CD4-positive, alpha-beta T cell treated with Interferon alpha-2 for 1 hour (primary cell): ENCODE measurements at places on chromosomes 11 and 22.

- DNase-seq: peak; percentile 52
Measured at GRCh38 chr11:235609-235996, 539 bp downstream of the SIRT3 start.

GRCh38 chr11:107733518-107733917 lies 21.7 kb upstream of the SLN start:
- DNase-seq: no peak

DNA sequence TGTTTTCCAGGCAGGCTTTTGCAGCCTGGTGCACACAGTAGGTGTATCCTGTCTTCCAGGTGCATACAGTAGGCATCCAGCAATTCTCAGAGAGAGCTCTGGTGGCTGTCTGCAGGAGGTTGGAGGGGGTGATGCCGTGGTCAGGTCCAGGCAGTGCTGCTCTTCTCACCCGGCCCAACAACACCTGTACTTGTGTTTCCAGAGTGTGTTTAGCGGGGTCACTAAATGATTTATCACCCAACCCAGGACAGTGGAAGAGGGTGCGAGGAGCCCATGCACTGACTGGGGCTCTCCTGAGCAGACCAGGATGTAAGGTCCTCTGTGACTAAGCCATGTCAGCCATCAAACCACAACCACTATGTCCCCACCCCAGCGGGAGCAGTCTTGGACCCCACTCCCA lies 18.6 kb upstream of the FGF3 start:
- DNase-seq: no peak

GRCh38 chr22:32562401-32562800 lies 87.8 kb downstream of the FBXO7 start:
- no peak for DNase-seq

- no peak for DNase-seq
Measured at GRCh38 chr11:113949891-113950290, 25.0 kb upstream of the HTR3A start.

- DNase-seq: no peak
Measured at GRCh38 chr22:48097723-48098122, 1335.3 kb downstream of the TBC1D22A start.

DNA sequence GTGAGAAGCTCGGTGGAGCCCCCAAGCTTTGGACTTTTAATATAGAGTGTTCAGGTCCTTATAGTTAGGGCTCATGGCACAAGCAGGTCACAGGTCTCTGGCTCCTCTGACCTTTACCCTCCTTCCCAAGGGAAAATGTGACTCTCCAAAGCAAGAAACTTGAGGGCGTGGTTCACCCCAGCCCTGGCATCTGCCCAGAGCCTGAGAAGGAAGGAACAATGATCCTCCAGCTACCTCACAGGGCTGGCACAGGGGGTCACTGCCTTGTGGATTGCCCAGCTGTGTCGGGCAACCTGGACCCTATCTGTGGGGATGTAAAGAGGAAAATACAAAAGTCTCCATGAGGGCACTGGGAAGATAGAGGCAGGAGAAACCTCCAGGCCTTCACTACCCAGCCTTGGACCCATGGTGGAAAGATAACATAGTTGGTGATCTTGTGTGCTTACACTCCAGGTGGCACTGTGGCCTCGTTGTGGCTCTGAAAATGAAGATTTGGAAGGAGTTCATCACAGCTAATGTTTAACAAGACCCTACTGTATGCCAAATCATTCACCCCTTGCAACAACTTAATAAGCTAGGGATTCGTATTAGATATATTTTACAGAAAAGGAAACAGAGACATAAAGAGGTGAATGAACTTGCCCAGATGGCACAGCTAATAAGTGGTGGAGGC lies 3.8 kb upstream of the ZNF195 start:
- no peak for DNase-seq

GRCh38 chr22:38203855-38204514 lies 2.2 kb downstream of the MAFF start:
- DNase-seq: no peak

- DNase-seq: no peak
Measured at GRCh38 chr22:39089928-39090327, 7.1 kb upstream of the APOBEC3H start.

- no peak for DNase-seq
Measured at GRCh38 chr11:66950112-66950535, 8.1 kb downstream of the PC start.
